ENCODE measurements at places on chromosomes 6 and 20.

- peak; percentile 56 for DNase-seq
These were observed at the start of gene WFDC10A for GRCh38 chr20:45629496-45630100. Gene WFDC10A, plus strand, starts transcription at chr20:45629739. Its CDS starts 75 bp downstream, at chr20:45629814.

DNA sequence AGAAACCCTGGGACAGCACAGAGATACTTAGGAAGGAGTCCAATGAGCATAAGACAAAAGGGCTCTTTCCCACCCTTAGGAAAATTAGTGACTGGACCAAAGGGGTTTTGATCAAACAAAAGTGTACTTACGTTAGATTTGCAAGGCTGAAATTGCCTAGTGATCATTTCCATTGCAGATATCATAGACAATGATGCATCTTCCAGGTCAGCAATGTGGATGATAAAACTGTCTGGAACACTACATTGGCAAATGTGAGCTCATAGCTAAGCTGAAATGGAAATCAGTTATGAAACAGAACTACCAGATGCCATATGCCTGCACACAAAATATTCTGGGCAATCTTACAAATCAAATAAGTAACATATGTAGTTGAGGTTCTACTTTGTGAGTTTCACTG is 34.0 kb downstream of the LY86 start:
- DNase-seq: no peak

DNA sequence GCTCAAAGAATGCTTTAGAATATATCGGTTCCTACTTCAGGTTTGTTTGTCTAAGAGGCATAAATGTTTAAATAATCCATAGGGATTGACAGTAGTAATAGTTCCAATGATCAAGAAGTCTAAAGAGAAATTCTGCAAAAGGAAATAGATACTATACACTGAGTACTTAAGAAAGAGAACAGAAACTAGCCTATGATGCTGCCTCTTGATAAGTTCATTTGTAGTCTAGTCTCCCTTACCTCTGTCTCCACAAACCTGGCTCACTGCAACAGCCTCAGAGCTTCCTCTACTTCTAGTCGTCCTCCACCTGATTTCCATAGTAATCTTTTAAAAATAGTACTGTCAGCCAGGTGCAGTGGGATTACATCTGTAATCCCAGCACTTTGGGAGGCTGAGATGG is 511.8 kb downstream of the LMBRD1 start:
- no peak for DNase-seq

- peak; percentile 88 for DNase-seq
These were observed 49.4 kb upstream of the PTPN1 start for GRCh38 chr20:50460608-50461267.

- no peak for DNase-seq
These were observed 392.5 kb downstream of the FRK start for GRCh38 chr6:115668211-115668610.

GRCh38 chr6:170074435-170074834 is 216.4 kb downstream of the DLL1 start:
- no peak for DNase-seq

DNA sequence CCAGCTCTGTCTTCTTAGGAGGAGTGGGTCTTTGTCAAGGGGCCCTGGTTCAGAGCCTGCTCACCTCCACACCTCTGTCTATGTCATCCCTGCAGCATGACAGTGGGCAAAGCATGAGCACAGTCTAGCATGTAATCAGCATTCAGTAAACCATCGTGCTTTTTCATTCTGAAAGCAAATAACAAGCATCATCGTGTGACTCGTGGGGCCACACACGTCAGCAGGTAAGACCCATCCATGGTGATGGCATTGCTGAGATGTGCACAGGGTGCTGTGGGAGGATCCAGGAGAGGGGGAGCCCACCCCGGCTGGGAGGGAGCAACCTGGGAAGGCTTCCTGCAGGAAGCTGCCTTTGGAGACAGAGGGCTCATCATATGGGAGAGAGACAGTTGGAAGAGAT is 106.7 kb downstream of the TMEM242 start:
- no peak for DNase-seq

DNA sequence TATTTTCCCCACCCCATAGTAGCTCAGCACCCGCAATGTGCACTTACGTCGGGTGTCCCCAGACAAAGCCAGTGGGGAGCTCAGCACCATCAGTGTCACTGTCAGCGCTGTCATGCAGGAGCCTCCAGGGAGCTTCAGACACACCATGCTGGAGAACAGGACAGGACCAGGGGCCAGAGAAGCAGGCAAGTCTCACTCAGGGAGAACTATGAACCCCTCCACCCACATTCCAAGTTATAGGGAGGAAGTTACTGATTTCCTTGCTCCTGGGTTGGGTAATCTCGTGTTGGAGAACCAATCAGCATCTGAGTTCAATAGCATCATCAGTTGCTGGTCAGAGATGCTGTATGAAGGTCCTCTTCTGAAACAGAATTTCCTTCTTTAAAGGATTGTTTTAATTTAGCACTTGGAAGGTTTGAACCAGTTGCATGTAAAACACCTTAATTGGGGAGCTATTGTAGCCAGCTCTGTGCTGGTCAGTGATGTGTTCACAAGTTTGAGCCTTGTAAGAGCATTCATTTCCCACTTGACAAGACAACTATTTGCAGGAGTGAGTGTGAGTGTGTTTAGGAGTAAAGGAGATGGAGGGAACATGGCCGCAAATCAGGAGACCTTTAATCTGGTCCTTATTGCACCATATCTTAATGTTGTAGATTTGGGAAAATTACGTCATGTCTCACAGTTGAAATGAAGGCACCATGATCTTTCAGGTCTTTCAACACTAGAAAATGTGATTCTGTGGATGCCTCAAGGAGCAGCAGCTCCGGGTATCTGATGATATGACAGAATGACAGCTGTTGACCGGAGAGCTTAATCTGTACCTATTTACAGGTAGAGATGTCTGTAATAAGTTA is at the start of gene HLA-DRB1:
HLA-DRB1 (minus strand) TSS at position 253 of the 854 bp plus-strand sequence; CDS start at position 147, 106 bp downstream.
- DNase-seq: peak; percentile 24

DNA sequence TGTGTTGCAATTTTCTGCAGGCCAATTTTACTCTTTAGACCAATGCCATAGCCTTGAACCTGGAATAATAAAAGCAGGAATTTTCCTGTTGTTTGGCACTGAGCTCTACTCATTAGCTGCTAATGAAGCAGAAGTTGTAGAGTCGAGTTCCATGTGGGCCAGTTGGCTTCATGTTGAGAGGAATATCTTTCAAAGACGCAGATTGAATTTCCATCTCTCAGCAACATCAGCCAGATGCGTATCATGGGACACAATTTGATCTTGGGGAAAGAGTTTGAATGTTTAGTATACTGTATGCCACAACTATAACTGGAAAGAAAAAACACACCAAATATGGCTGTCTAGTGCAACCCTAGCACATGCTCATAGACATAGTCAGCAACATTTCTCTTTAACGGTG is 259.6 kb downstream of the BCKDHB start:
- DNase-seq: no peak

- DNase-seq: no peak
These were observed 52.8 kb downstream of the MYB start for GRCh38 chr6:135233686-135234491.

GRCh38 chr6:26223228-26223627 is 136.0 kb downstream of the HFE start:
- DNase-seq: peak; percentile 23

- peak; percentile 88 for DNase-seq
These were observed 91.1 kb upstream of the HIVEP1 start for GRCh38 chr6:11921017-11921438.

DNA sequence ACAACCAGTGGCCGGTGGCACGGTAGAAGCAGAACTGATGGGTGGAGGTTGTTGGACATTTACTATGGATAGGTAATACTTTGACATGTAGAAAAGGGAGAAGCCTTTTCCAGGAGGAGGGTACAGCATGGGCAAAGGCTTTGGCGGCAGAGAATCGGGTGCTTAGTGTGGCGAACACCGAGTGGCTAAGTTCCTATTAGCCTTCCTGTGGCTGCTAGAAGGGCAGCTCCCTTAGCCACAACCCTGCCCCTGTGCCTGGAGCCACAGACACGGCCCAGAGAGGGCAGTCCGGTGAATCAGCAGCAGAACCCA is 37.9 kb upstream of the TGM2 start:
- no peak for DNase-seq

- peak; percentile 92 for DNase-seq
These were observed 44.9 kb upstream of the ID1 start for GRCh38 chr20:31560094-31560745.

DNA sequence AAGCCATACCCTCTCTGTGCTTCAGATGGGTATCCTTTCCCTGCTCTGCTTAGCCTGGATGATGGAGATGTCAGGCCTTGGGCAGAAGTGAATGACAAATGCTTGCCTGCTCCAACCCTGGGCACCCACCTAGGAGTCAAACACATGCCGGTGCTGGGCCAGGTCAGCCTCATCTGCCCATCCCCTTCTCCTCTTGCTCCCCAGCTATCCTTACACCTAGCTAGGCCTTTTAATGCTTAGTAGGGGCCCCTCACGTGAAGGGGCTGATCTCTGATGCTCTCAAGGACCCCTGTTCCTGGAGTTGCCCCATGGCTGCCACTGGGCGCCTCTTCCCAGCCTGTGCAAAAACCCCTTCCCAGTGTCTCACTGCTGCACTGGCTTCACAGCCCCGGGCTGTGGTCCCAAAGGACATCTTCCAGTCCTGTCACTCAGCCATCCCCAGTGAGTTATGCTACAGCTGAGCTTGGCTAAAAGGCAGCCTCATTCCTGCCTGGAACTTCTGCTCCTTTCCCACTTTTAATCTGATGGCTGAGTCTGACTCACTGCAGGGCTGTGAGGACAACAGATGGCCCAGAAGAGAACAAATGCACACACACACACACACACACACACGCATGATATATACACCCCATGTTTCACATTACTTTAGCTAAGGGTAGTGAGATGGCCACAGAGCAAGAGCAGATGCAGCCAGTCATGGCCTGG is 12.8 kb upstream of the SDCBP2 start:
- peak; percentile 82 for DNase-seq

DNA sequence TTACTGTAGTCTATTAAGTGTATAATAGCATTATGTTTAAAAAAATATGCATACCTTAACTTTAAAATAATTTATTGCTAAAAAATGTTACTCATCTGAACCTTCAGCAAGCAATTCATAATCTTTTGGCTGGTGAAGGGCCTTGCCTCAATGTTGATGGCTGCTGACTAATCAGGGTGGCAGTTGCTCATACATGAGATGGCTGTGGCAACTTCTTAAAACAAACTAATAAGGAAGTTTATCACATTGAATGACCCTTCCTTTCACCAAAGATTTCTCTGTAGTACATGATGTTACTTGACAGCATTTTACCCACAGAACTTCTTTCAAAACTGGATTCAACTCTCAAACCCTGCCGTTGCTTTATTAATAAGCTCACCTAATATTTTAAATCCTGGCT is 84.0 kb downstream of the TASP1 start:
- DNase-seq: peak; percentile 14

- DNase-seq: no peak
These were observed 49.7 kb upstream of the ELOVL5 start for GRCh38 chr6:53398247-53399026.

- DNase-seq: peak; percentile 94
These were observed 257.8 kb upstream of the KCNQ5 start for GRCh38 chr6:72363844-72364740.

DNA sequence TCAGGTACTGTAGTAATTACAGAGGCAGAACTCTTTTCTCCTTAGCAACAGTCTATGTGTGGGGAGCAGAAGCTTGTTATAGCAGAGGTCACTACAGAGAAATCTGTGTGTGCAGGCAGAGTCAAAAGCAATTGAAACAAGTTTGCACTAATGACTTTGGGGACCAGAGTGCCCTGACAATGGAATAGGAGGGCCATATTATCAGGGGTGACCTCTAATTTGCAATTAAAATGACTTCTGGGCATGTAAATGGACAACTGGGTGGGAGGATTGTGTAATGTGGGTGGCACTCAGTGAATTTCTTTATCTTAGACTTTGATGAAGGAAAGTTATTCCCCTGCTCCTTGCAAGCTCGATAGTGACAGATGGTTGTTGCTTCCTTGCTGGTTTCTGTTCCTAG is 127.2 kb downstream of the PLCB4 start:
- no peak for DNase-seq

DNA sequence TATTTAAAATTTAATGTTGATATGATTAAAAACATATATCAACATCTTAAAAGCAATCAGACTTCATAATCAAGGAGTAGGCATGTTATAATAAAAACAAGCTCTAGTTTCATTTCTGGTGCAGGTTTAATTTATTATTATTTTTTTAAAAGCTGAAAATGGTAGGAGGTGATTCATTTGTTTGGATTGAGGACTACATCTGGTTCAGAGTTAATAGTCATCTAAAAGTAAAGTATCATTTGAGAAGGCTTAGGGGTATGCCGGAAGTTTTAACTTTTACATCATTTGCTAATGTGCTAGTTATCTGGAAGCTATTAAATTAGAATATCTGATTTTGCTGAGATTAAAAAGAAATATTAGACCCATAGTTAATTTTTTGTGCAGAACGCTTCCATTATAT is 169.5 kb upstream of the LAMA2 start:
- peak; percentile 11 for DNase-seq

- no peak for DNase-seq
These were observed 421.1 kb downstream of the CD109 start for GRCh38 chr6:74117113-74117512.

GRCh38 chr6:68652117-68652536 is 17.0 kb downstream of the ADGRB3 start:
- no peak for DNase-seq

DNA sequence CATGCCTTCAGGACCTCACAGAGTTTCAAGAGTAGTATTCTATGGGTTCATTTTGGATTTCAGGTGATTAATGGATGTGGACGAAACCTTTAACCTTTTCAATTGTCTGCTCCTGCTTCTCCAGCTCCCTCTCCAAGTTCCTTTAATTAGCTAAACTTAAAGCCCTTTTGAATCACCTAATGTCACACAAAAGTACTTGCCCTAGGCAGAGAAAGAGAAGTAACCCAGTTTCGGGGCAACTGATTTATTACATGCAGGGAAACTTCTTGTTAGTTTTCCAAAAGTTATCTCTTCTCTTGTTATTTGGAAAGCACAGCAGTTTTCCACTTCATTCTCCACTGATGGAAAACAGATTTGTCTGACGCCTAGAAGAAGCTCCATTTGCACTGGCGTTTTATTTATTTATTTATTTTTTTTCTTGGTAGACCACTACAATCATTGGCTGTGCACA is 407.7 kb upstream of the JARID2 start:
- no peak for DNase-seq

DNA sequence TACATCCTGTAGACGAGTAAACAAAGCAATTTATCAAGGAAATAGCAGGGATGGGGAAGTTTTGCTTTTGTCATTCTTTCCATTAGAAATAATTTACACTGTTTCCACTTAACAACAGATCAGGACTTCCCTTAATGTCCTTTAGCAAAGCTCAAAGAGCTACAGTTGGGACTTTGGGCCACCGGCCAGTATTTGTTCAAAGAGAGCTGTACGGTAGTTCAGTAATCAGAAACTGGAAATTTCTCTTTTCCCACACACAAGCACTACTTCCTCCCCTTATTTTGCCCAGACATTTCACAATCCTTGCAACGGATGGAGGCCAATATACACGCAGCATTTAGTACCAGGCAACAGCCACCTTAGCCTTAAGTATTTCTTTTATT is 12.1 kb upstream of the HINT3 start:
- DNase-seq: peak; percentile 96

All from fibroblast of pulmonary artery (primary cell).